ENCODE measurements at places on chromosomes 16 and 17. TPM values are rescaled to one million over a fixed set of nuclear protein-coding genes. Genes with fewer than 3 reads are reported as not detected.

MGAT5B gene
- total RNA-seq, result 34.9 TPM

DNA sequence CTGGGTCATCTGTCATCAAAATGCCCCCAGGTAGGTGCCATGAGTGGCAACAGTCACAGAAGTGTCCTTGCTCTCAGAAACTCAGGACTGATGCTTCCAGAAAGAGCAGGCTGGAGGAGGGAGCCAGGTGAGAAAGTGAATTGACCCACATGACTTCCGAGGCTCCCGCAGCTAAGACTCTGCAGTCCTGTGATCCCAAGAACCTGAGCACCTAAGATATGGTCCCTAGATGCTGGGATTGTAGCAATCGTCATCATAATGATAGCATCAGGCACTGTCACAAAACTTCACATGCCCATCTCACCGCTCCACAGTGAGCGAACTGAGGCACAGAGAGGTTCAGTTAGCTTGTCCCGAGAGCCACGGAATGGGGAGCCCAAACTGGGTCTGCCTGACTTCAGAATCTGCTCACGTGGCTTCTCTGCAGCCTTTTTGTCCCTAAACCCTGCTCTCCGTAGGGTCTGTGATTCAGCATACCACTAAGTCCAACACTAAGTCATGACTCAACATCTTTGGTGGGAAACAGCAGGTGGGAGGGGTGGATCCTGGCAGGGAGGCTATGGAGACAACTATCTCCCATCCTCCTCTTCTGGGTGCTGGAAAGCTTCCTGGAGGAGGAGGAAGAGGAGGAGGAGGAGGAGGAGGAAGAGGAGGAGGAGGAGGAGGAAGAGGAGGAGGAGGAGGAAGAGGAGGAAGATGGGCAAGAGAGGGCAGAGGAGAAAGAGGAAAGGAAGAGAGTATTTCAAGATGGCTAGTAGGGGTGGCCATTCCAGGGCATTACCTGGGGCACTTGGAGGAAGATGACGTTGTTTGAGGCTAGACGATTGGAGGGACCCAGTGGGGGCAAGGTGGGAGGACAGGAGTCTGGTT lies 55.5 kb upstream of the DLX4 start:
- no peak overlapping the region for H3K27ac ChIP-seq
- no peak overlapping the region for H3K4me3 ChIP-seq
- H3K4me1 ChIP-seq, result peaks cover 24% of the 10 kb centered on the region
- no peaks in the 10 kb centered on the region for H3K36me3 ChIP-seq

DNA sequence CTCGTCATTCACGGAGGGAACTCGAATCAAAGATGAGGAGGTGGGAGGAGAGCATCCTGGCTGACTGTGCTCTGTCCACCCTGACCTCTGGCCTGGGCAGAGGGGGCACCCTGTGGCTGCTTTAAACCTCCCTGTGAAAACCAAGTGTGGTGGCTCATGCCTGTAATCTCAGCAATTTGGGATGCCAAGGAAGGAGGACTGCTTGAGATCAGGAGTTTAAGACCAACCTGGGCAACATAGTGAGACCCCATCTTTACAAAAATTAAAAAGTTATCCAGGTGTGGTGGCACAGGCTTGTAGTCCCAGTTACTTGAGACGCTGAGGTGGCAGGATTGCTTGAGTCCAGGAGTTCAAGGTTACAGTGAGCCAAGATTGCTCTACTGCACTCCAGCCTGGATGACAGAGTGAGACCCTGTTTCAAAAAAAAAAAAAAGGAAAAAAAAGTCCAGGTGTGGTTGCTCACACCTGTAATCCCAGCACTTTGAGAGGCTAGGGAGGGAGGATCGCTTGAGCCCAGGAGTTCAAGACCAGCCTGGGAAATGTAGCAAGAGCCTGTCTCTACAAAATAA lies 5.8 kb upstream of the CDK3 start:
- H3K27ac ChIP-seq, result no peak overlapping the region
- H3K27me3 ChIP-seq, result no peaks in the 10 kb centered on the region
- no peak overlapping the region for H3K4me3 ChIP-seq

DNA sequence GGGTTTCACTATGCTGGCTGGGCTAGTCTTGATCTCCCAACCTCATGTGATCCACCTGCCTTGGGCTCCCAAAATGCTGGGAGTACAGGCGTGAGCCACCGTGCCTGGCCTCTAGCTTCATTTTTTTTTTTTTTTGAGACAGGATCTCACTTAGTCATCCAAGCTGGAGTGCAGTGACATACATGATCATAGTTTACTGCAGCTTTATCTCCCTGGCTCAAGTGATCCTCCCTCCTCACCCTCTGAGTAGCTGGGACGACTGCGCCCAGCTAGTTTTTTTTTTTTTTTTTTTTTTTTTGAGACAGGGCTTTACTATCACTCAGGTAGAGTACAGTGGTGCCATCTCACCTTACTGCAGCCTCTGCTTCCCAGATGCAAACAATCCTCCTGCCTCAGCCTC lies 9.7 kb downstream of the RPA1 start:
- peaks cover 11% of the 10 kb centered on the region for H3K36me3 ChIP-seq
- H3K27me3 ChIP-seq, result no peaks in the 10 kb centered on the region
- no peak for DNase-seq
- no peak overlapping the region for H3K27ac ChIP-seq
- H3K4me3 ChIP-seq, result no peak overlapping the region

RDM1 gene
- total RNA-seq, result 5.5 TPM

FLYWCH1 gene
- 67.9 TPM for total RNA-seq

TNFSF12 gene
- total RNA-seq, result 12.6 TPM

IL17C gene
- not detected for total RNA-seq

GRCh38 chr16:58057121-58057520 lies 31.6 kb downstream of the MMP15 start:
- no peaks in the 10 kb centered on the region for H3K4me1 ChIP-seq
- H3K27ac ChIP-seq, result no peak overlapping the region
- no peaks in the 10 kb centered on the region for H3K36me3 ChIP-seq
- no peaks in the 10 kb centered on the region for H3K27me3 ChIP-seq
- H3K4me3 ChIP-seq, result no peak overlapping the region

C16orf92 gene
- total RNA-seq, result not detected

GRCh38 chr16:289395-289997 lies 6.5 kb downstream of the PDIA2 start:
- H3K4me3 ChIP-seq, result no peak overlapping the region
- no peaks in the 10 kb centered on the region for H3K27me3 ChIP-seq
- no peaks in the 10 kb centered on the region for H3K4me1 ChIP-seq
- no peaks in the 10 kb centered on the region for H3K36me3 ChIP-seq
- DNase-seq, result no peak

- H3K27me3 ChIP-seq, result peaks cover 26% of the 10 kb centered on the region
- DNase-seq, result no peak
- H3K27ac ChIP-seq, result no peak overlapping the region
- no peaks in the 10 kb centered on the region for H3K36me3 ChIP-seq
Observed at GRCh38 chr17:32870027-32870670, 6.8 kb downstream of the MYO1D start.

DNA sequence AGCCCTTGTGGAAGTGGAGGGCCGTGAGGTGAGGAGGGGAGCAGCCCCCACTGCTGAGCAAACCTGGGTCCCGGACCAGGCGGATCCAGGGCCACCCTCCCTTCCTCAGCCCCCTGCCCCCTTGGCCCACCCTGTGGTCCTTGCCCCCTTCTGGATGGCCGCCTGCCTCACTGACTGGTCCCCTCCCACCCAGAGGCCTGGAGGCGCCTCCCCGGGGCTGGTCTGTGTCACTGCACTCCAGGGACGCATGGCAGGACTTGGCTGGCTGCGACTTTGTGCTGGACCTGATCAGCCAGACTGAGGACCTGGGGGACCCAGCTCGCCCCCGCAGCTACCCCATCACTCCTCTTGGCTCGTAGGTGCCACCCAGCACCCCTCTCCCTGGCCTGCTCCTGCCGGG lies 19.2 kb upstream of the SMIM5 start:
- no peak overlapping the region for H3K27ac ChIP-seq
- no peak overlapping the region for H3K4me3 ChIP-seq
- H3K4me1 ChIP-seq, result no peaks in the 10 kb centered on the region
- no peaks in the 10 kb centered on the region for H3K27me3 ChIP-seq
- DNase-seq, result no peak
- no peaks in the 10 kb centered on the region for H3K36me3 ChIP-seq

CRHR1 gene
- total RNA-seq, result 0.15 TPM

DNA sequence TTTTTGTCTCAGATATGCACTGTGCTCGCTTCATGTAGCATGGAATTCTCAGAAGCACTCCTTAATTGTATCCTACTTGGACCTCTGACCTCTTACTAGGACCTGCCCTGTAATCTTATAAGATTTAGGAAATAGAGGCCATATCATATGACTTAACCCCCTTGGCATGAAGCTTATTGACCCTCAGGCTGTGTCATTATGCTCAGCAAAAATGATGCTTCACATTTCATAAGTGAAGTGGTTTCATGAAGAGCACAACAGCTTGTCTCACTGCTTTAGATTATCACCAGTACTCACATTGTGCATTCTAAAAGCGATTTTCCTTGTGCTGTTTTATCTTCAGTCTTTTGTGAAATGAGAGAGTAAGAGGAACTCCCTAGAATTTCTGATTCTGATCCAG lies 6.4 kb downstream of the PHKB start:
- no peak for DNase-seq
- H3K4me3 ChIP-seq, result no peak overlapping the region
- H3K4me1 ChIP-seq, result no peaks in the 10 kb centered on the region
- H3K27ac ChIP-seq, result no peak overlapping the region
- H3K36me3 ChIP-seq, result no peaks in the 10 kb centered on the region

GRCh38 chr17:18217412-18218015 lies 7.9 kb upstream of the LLGL1 start:
- no peaks in the 10 kb centered on the region for H3K27me3 ChIP-seq
- H3K36me3 ChIP-seq, result no peaks in the 10 kb centered on the region
- peaks cover 7% of the 10 kb centered on the region for H3K4me1 ChIP-seq

DNA sequence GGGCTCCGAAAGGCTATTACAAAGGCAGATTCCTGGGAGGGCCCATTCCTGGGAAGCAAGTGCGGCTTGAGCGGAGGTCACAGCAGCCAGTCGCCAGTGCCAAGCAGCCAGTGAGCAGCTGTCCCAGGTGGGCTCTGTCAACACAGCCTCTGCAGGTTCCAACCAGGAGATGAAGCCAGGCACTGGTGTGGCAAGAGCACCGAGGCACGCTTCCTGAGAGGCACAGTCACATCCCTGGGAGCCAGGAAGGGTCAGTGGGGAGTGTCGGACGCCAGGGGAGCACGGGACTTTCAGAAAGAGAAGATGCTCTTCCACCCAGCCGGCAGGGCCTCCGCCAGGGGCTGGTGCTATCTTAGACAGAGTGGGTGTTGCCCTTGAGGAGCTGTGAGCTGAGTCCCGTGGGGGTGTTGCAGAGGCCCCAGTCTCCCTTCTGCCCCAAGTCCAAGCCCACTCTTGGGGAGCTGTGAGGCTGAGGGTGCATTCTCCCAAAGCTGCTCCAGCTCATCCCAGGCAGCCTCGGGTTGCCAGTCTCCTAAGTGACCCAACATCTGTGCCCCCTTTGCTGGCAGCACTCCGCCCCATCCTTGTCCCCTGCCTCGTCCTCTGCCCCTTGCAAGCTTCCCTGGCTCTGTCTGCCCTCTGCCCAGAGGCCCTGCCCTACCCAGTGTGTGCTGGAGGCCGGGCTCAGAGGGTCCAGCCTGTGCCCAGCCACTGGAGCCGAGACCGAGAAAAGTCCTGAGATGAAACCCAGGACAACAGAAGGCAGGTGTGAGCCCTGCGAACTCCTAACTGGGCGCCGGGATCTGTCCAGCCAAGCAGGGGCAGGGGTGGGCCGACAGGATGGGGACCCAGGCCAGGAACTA lies 6.6 kb downstream of the UBALD1 start:
- H3K4me1 ChIP-seq, result peaks cover 2% of the 10 kb centered on the region
- H3K27ac ChIP-seq, result no peak overlapping the region
- no peaks in the 10 kb centered on the region for H3K27me3 ChIP-seq

- H3K36me3 ChIP-seq, result no peaks in the 10 kb centered on the region
- no peak overlapping the region for H3K4me3 ChIP-seq
- no peak for DNase-seq
- no peak overlapping the region for H3K27ac ChIP-seq
- no peaks in the 10 kb centered on the region for H3K27me3 ChIP-seq
Observed at GRCh38 chr17:48834973-48835372, 4.1 kb downstream of the CALCOCO2 start.

DNA sequence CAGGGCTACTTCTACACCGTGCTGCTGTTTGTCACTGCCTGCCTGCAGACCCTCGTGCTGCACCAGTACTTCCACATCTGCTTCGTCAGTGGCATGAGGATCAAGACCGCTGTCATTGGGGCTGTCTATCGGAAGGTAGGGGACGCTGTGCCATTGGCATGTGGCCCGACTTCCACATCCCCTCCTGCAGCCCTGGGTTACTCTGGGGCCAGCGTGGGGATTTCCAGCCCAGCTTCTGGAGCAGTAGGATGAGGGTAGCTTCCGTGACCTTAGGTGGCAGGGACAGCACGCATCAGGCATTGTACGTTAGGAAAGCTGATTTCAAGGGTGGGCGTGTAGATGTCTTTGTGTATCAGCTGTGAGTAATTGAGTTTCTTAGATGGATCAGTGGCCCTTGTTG lies 96.5 kb downstream of the ABCC1 start:
- H3K4me1 ChIP-seq, result 0 out of 2 replicates have a peak, but pooled peaks cover 2% of the 10 kb centered on the region
- no peaks in the 10 kb centered on the region for H3K27me3 ChIP-seq
- no peak for DNase-seq
- H3K4me3 ChIP-seq, result no peak overlapping the region
- peaks cover 29% of the 10 kb centered on the region for H3K36me3 ChIP-seq
- H3K27ac ChIP-seq, result no peak overlapping the region

GRCh38 chr16:27221576-27222248 lies 18.4 kb downstream of the KDM8 start:
- no peak overlapping the region for H3K4me3 ChIP-seq
- H3K4me1 ChIP-seq, result no peaks in the 10 kb centered on the region
- no peaks in the 10 kb centered on the region for H3K27me3 ChIP-seq

RCVRN gene
- total RNA-seq, result not detected

GRCh38 chr17:65407017-65407416 lies 154.4 kb downstream of the AXIN2 start:
- H3K27me3 ChIP-seq, result no peaks in the 10 kb centered on the region
- no peak overlapping the region for H3K27ac ChIP-seq
- no peak overlapping the region for H3K4me3 ChIP-seq
- DNase-seq, result no peak

DNA sequence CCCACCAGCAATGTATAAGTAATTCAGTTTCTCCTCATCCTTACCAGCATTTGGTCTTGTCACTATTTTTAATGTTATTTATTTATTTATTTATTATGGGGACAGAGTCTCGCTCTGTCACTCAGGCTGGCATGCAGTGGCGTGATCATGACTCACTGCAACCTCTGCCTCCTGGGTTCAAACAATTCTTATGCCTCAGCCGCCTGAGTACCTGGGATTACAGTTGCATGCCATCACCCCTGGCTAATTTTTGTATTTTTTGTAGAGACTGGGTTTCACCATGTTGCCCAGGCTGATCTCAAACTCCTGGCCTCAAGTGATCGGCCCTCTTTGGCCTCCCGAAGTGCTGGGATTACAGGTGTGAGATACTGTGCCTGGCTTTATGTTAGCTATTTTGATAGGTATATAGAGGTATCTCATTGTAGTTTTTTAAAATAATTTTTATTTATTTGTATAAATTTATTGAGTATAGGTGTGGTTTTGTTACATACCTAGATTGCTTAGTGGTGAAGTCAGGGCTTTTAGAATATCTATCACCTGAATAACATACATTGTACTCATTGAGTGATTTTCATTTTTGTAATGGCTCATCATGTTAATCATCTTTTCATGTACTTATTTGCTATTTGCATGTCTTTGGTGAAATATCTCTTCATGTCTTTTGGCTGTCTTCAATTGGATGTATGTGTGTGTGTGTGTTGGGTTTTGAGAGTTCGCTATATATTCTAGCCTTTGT lies 53.3 kb downstream of the TANC2 start:
- DNase-seq, result no peak
- H3K27ac ChIP-seq, result no peak overlapping the region
- no peaks in the 10 kb centered on the region for H3K27me3 ChIP-seq
- no peaks in the 10 kb centered on the region for H3K36me3 ChIP-seq

EME1 gene
- total RNA-seq, result 15.3 TPM

SDR42E2 gene
- 0.05 TPM for total RNA-seq

NECAB2 gene
- total RNA-seq, result 0.33 TPM
